ENCODE measurements at places on chromosomes 6 and 20.
A peak's percentile ranks its signal among the peaks of the same experiment; 100 is the strongest.

- DNase-seq = no peak
Measured at GRCh38 chr6:137550535-137550934, 56.3 kb upstream of the OLIG3 start.

- no peak for DNase-seq
Measured at GRCh38 chr6:761997-762396, 69.1 kb upstream of the EXOC2 start.

DNA sequence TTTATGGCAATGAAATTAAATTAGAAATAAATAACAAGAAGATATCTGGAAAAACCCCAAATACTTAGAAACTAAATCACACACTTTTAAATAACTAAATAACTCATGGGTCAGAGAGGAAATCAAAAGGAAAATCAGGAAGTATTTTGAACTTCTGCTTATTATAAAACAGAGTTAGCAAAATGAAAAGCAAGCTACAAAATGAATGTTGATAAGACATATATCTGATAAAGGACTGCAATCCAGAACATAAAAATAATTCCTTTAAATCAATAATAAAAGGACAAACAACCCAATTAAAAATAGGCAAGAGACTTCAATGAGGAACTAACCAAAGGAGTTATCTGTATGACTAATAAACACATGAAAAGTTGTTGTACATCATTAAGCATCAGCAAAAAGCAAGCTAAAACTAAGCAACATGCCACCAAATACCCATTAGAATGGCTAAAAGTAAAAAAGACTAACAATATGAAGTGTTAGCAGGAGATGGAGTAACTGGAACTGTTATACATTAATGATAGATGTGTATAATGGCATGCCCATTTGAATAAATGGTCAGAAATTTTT, 38.9 kb upstream of the STMND1 start:
- no peak for DNase-seq

GRCh38 chr6:46291275-46291633, 120.5 kb upstream of the ENPP5 start:
- no peak for DNase-seq

DNA sequence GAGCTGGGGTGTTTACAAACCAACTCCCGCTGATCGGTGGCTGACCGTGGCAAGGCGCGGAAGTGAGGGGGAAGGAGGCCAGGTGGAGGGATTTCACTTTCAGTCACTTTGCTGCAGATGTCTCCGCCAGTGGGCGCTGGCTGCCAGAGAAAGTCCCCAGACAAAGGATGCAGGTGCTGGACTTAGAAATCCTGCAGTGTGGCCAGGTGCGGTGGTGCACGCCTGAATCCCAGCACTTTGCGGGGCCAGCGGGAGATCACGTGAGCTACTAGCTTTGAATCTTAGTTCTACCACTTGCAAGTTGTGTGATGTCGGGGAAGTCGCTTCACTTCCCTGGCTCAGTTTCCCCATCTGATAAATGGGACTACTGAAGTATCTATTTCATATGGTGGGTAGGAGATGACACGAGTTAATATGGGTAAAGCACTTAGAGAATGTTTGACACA, 180.4 kb downstream of the ZNF217 start:
- DNase-seq = no peak

DNA sequence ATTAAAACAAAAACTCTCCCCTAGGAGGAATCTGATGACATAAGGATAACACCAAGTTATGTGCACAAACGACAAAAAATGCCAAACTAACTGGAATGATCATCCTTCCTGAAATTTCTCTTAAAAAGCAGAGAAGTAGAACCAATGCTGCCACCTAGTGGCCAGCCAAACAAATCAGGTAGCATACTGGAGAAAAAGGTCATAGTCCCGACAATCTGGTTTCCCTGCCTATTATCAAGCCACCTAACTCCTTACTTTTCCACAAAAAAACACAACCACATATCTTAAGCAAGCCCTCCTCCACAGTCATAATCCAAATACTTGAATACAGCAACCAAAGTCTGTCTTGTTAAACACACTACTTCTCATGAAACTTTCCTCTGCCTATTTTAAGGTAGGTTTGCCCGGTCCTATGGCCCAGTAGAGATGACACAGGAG, 5.3 kb downstream of the OARD1 start:
- peak; percentile 55 for DNase-seq

DNA sequence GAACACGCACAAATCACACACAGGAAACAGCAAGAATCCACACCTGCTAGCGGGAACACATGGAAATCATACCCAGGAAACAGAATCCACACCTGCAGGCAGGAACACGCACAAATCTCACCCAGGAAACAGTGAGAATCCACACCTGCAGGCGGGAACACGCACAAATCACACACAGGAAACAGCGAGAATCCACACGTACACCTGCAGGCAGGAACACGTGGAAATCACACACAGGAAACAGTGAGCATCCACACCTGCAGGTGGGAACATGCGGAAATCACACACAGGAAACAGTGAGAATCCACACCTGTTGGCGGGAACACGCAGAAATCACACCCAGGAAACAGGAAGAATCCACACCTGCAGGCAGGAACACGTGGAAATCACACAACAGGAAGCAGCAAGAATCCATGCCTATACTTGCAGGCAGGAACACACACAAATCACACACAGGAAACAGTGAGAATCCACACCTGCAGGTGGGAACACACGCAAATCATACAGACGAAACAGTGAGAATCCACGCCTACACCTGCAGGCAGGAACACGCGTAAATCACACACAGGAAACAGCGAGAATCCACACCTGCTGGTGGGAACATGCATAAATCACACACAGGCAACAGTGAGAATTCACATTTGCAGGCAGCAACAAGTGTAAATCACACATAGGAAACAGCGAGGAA, 108.6 kb downstream of the DLL1 start:
- DNase-seq = no peak

- peak; percentile 21 for DNase-seq
Measured at GRCh38 chr20:19552221-19553180, 205.6 kb upstream of the RIN2 start.

DNA sequence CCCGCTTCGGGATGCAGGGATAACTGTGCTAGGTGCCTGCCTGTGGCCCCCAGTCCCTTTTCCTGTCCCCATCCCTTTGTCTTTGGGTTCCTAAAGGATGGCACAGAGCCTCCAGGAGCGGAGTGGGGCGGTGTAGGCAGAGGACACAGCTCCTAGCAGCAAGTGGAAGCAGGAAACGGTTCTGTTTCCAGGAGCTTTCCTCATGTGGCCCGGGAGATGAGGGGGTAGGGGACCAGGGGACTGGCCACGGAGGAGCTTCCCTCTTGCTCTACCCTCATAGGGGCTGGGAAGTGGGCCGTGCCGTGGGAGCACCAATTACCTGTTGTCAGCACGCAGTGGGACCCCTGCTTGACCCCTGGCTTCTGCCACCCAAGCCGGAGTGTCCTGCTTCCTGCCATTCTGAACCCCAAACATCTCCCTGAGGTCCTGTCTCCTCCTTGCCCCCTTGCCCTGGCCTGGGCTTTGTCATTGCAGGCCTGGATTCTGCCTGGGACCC, 76.9 kb downstream of the SRC start:
- DNase-seq = no peak

GRCh38 chr20:1870792-1871550, 24.2 kb upstream of the SIRPA start:
- DNase-seq = no peak

Data from urothelium cell line (cell line).